ENCODE measurements at places on chromosomes 1 and 21. TPM values are rescaled to one million over a fixed set of nuclear protein-coding genes. Genes with fewer than 3 reads are reported as not detected.

- DNase-seq, result no peak
Observed at GRCh38 chr1:228037401-228038386, 30.9 kb downstream of the WNT3A start.

- DNase-seq, result no peak
Observed at GRCh38 chr1:184504040-184504954, 117.5 kb downstream of the C1orf21 start.

- DNase-seq, result no peak
Observed at GRCh38 chr1:54312796-54313316, 93.3 kb downstream of the SSBP3 start.

GRCh38 chr1:243658594-243659105, 191.4 kb downstream of the AKT3 start:
- no peak for DNase-seq

The OLFML2B gene
- 0.94 TPM for total RNA-seq

DNA sequence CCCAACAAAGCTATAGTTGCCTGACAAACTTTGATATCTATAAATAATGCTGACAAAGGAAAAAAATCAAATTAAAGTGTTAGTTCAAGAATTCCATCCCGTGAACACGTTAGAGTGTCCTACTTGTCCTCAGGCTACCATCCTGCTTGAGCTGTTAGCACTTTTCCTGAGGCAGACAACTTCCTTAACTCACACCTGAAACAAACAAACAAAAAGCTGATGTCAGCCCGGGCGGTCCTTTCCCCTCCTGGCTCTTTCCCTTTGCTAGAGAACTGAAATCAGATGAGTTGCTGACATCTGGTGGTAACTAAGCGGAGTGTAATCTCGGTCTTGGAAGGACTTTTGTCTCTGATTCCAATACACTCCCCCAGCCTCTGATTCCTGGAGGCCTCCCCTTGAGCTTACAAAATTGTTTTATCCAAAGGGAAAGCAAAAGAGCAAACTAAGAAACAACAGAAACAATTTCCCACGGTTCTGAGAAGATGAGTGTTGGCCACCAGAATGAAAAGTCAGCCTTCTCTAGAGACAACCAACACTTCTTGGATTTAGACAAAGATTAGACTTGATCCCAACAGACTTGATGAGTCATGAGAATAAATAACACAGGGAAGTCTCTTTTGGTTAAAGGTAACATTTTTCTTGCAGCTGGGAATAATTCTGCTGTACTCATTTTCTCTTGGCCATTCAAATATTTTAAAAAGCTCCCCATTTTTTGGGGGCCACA, 135.4 kb downstream of the PROX1 start:
- peak; percentile 27 for DNase-seq

The CRYAA gene
- not detected for total RNA-seq

DNA sequence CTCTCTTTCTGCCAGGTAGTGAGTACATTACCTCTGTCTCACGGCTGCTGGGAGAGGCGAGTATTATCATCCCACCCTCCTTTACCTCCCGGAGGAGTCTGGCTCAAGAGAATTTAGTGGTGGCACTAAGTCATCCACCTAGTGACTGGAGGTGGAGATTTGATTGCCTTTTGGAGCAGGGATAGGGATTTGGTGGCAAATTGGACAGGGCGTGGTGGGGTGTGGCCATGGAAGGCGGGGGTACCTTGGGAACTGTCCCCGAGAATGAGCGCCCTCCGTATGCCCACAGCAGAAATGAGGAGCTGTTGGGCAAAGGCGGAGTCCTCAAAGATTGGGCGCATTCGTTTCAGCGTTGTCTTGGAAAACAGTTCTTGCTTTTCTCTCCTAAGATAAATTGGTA, 32.1 kb upstream of the HMGN1 start:
- no peak for DNase-seq

DNA sequence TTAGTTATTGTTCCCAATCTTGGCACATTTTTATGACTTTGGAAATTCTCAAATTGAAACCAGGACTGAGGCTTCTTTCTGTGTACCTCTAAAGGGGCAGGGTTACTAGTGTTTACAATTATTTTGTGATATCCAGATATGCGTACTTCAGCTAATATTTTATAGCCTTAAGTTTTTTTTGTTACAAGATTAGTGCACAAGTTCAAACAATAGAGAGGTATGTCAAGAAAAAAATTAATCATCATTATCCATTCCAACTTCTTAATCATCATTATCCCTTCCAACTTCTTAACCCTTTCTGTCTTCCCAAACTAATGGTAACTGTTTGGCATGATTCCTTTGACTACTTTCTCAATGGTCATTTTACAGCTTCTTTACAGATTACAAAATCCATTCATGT, 272.9 kb upstream of the C1orf105 start:
- no peak for DNase-seq

The SLFNL1 gene
- 0.94 TPM for total RNA-seq

DNA sequence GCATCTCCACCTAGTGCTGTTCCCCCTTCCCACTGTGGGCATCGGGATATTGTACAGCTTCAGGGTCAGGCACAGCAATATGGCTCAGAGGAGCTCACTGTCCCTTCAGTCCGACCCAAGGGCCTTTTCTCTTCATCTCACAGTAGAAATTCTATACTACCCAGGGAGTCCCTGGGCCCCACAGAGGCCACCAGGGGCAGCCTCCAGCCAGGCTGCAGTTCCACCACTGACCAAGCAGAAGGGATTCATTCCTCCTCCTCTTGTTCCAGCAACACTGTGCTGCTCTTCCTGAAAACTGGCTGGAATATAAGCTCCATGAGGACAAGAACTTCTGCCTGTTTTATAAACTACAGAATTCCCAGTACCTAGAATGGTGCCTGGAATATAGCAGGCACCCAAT, 70.5 kb downstream of the CD34 start:
- no peak for DNase-seq

DNA sequence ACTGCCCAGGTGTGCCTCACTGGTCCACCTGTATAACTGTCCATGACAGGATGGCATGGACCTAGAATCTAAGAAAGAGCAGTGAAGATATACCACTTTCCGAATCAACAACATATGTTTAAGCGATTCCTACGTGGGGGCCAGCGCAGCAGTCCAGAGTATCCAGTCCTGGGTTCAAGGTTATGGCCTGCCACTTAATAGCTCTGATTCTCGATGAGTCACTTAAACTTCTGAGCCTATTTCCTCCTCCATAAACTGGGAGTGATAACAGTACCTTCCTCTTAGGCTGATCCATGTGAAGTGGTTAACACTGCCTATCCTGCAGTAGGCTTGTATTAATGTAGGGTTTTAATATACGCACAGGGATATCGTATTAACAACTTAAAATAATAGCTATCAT, 2.8 kb downstream of the STPG1 start:
- DNase-seq, result no peak

- no peak for DNase-seq
Observed at GRCh38 chr1:158818560-158818959, 12.6 kb upstream of the MNDA start.

The AIDA gene
- total RNA-seq, result 37.0 TPM

- DNase-seq, result peak; percentile 45
Observed at GRCh38 chr1:25619101-25619890, 2.7 kb downstream of the MAN1C1 start.

DNA sequence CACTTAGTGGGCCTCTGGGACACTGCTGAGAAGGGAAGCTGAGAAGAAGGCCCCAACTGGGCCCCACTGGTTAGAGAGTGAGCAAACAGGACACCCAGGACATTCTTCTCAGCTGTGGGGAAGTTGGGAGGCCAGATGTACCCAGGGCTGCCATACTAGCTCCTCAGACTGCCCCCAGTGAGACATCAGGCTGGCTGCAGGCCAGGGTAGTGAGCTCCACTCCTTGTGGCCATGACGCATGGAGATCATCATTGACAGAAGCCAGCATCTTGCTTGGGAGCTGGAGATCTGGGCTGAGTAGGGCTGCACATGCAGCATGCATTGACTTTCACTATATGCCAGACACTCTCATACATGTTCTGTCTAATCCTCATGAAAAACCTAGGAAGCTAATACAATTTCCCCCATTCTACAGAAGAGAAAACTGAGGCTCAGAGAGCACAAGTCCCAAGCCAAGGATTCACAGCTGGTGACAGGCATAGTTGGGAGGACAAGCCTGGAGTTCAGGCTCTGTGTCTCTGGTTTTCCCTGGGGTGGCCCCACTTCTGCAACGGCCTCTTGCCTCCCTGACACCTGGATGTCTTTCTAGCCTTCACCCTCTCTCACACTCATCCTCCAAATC, 24.1 kb upstream of the MYCL start:
- no peak for DNase-seq

DNA sequence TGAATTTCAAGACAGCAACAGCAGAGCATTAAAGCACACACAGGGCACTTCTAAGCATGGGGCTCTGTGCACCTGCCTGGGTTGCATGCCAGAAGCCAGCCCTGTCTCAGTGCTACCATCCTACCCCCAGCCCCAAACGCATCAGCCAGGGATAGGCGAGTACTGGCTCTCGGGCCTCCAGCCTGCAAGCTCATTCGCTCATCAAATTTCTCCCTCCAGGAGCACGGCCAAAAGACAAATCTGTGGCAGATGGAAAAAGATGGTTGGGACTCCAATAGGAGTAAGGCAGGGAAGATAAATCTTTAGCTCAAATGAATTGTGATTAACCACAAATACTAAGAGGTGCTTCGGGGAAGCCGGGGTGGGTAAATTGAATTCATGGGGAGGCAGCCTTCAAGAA, 189.6 kb downstream of the KAZN start:
- DNase-seq, result no peak

The CNIH4 gene
- 34.2 TPM for total RNA-seq

The SLC5A9 gene
- not detected for total RNA-seq

The RAB7B gene
- total RNA-seq, result 0.78 TPM

GRCh38 chr1:24032981-24033380, 52.9 kb upstream of the SRSF10 start:
- DNase-seq, result no peak

DNA sequence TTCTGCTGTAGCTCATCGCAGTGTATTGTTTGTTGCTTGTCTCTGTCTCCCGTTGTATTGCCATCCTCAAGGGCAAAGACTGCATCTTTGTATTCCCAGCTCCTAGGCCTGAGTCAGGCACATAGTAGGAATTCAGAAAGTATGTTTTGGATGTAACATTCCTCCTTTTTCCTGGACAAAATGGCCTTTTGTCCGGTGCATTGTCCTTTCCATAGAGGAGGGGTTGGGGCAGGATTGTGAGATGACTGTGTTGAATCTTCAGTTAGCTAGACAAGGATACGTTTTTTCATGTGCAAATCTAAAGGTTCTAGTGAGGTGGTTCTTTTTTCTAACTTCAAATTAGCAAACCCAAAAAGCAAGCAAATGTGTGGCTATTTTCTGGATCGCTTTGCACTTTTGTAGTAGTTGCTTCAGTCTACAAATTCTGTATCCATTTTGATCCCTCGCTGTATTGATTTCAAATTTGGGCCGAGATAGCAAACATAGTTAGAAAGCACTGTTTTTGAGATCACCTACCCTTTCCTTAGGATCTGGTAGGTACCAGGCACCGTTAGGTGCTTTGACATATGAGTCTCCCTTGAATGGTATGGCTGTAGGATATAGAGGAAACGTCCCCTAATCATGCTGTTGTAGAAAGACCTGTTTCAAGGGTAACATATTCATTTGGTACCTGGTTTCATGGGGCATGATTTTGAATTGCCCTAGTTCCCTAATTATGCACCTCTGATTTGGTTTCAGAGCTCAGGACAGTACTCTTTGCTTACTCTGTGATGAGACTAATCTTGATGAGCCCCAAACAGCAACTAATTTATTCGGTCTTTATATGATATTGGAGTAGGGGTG, 1.2 kb downstream of the PPP1R8 start:
- DNase-seq, result no peak

- no peak for DNase-seq
Observed at GRCh38 chr21:35924714-35925301, 135.5 kb downstream of the SETD4 start.

DNA sequence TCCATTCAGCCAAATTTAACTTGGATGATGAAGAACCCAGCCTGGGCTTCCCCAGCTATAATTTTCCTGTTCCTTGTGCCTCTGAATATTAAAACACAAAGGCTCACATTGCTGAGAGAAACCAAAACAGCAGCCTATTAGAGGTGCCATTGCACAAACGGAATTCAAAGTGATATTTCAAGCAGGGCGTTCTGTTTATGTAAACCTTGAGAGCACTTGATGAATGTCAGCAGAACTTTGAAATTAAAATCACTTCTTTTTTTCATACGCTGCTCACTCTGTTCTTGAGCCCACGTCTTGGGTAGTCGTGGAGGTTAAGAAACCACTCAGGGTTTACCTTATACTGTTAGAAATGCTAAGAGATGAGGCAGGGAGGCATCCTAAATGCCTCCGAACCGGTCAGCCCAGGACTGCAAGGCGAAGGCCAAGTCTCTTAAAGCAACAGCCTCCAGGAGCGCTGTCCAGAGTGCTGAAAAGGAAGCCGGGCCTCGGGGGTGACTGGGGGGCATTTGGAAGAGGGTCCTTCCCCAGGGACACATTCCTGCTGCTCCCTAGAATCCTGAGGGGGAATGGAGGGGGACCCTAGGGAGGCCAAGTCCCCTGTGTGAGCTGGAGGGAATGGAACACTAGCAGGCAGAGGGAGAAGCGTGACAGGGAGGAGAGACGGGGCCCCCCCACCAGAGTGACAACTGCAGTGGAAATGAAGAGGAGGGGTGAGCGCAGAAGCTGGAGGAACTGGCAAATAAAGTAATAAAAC, 154.8 kb upstream of the VAMP3 start:
- DNase-seq, result no peak

GRCh38 chr1:99737016-99737415, 29.4 kb downstream of the FRRS1 start:
- peak; percentile 9 for DNase-seq

- DNase-seq, result no peak
Observed at GRCh38 chr1:56202186-56202585, 377.2 kb downstream of the PLPP3 start.

DNA sequence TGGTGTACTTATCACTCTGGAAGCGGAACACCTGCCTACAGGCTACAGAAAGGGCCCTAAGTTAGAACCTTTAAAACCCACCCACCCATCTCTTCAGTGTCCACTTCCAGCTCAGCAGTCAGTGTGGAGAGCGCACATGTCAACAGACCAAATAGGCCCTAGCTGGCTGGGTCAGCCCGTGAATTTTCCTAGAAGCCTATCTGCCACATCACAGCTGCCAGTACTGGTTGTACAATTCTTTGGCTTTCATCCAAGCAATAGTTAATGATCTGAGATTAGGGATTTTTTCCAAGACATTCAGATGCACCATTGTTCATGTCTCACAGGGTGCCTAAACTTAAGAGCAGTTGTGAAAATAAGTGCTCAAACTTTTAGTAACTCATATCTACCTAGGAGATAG, 197.1 kb downstream of the KCNK2 start:
- no peak for DNase-seq

- peak; percentile 75 for DNase-seq
Observed at GRCh38 chr1:228464487-228464983, 22.6 kb upstream of the RNF187 start.

The KCNN3 gene
- 3.6 TPM for total RNA-seq

DNA sequence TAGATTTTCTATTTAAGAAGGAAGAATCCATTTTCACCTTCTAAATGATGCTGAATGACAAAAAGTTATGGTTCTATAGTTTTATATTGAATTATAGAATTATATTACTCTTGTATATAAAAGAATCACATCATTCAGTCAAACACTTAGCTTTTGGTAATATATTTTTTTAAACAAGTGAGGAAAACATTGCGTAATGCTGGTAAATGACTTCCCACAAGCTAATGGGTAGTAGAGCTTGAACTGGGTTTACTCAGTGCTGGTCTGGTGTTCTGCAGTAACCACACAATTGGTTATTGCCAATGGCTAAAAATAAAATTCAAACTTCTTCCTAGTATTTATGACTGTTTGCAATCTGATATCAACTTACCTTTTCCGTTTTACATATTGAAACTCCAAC, 10.6 kb upstream of the GIPC2 start:
- DNase-seq, result no peak

GRCh38 chr21:45111703-45112102, 37.3 kb downstream of the ADARB1 start:
- DNase-seq, result no peak
